Adrenal gland (tissue), 19 donors: ENCODE measurements at places on chromosomes 4 and X.
A peak's percentile ranks its signal among the peaks of the same experiment; 100 is the strongest.

DNA sequence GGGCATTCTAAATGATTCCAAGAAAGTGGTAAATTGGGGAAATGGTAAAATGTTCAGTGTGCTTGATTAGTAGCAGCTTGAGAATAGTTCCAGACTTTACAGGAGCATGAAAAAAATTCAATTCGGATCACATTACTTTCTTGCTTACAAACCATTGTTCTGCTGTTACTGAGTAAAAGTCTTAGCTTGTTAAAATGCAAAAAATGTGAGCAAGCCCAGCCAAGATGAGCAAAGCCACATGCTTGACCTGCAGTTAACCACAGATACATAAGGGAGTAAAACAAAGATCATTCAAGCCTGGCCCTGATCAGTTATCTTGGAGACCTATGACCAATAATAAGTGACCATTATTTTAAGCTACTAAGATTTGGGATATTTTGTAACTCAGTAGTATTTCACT, 562.9 kb upstream of the MAGEB2 start:
- DNase-seq, result no peak

DNA sequence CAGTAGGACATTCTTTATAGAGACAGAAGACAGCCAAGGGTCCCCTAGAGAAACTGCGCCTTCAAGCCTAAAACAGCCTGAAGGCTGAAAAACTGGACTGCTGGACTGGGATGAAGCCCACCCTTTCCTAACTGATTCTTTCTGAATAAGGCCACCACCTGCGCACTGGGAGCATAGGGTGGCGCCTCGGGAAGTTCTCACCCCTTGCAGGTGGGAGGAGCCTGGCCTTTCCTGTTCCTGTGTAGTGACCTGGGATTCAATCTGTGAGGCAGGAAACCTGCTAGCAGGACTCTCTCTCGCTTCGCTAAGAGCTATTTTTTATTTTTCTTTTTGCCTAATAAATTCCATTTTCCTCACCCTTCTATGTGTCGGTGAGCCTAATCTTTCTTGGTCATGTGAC, 61.8 kb upstream of the KLHL13 start:
- DNase-seq, result no peak

DNA sequence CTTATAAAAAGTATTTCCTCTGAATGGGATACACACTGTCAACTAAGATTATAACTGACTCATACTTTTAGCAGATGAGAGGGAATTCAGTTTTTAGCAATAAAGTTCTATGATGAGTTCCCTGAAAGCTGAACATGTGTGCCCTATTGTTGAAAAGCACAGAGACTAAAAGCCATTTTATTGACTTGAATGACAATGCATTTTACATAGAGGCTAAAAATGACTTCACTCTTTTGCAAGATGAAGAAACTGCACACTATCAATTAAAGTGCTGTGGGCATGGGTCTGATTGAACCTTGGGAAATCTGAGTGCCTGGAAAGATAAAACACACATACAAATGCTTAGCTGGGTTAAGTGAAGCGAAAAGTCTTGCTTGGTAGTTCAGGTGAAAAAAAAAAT, 633.4 kb downstream of the PDHA2 start:
- DNase-seq, result no peak

DNA sequence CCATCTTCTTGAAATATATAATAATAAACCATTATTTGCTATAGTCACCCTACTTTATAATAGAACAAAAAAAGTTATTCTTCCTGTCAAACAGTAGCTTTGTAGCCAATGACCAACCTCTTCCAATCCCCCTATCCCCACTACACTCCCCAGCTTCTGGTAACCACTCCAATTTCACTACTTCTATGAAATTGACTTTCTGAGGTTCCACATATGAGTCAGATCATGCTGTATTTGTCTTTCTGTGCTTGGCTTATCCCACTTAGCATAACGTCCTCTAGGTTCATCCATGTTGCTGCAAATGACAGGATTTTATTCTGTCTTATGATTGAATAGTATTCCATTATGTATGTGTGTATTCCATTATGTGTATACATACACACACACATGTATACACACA, 809.7 kb upstream of the NDST4 start:
- DNase-seq, result no peak

DNA sequence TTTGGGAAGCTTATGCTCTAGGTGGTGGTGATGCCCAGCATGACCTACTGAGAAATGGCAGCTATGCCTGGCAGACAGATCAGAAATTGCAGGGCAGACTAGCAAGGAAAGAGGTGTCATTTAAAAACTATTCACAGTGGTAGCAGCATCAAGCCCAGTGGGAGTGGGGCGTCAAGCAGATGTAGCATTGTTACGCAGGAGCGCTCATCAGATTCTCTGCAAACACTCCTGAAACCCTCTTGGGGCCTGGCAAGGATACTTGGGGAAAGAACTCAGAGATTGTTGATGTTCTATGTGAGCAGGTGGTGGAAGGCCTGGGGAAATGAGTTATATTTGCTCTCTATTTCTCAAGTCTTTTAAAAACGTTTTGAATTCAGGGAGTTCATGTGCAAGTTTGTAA, 437.6 kb downstream of the RAPGEF2 start:
- DNase-seq, result no peak

DNA sequence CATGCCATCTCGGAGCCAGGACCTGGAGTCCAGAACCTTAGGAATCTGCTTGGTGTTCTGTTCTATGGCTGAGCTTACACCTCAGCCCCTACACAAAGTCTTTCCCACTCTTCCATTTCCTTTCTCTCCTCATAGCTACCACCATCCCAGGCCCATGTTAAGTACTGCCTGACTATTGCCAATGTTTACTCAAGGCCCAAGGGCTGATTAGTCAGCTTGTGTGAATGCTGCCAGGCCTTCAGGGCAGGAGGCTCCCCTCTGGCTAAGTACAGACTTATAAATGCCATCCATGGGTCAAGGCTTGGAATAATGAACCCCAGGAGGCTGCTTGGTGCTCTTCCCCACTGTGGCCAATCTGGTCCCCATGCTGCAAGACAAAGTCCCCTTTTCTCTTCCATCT, 411.6 kb upstream of the MAGEB18 start:
- no peak for DNase-seq

GRCh38 chr4:153651587-153651986, 32.5 kb upstream of the TLR2 start:
- peak; percentile 71 for DNase-seq

GRCh38 chrX:44319550-44319949, 23.9 kb downstream of the EFHC2 start:
- no peak for DNase-seq

- peak; percentile 14 for DNase-seq
Measured at GRCh38 chr4:184941671-184942418, 76.4 kb upstream of the HELT start.

GRCh38 chr4:177480795-177481194, 38.6 kb upstream of the AGA start:
- DNase-seq, result no peak

DNA sequence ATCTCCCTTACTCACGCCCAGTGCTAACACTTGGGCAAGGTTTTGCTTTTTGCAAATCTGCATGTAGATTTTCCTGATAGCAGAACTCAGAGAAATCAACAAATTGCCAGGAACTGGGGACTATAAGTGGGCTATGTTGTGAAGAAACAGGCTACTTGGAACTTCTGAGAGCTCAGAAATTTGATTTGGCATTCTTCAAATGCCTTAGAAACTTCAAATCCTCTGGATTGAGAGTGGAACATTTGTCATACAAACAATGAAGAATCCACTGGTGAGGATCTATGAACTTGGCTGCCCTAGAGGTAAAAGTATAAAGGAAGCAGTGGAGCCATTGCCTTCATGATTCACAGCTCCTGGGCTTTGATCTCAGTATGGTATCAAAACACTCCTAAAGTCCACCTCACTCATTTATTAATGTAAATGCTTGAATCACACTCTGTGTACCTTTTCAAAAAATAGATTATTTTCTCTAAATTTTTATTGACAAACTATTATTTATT, 126.0 kb downstream of the GLRA3 start:
- DNase-seq, result no peak

DNA sequence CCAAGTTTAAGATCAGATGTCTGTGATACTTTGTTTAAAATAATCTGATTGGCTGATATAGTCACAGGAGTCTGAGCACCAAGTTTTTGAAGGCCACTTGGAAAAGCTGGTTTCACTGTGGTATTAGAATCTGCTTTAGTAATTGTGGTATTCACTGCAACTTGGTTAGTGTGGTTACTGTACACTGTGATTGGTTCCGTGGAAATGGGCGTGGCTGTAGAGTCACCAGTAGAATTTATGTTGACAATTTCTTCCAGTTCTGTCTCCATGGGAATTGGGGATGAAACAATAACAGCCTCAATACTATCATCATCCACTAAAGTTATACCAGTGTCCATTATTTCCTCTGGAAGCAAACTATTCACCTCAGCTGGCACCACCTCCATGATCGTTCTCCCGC, 26.2 kb downstream of the LIN54 start:
- DNase-seq, result no peak

GRCh38 chr4:27966664-27967063, 1106.0 kb downstream of the STIM2 start:
- no peak for DNase-seq

GRCh38 chrX:47148946-47149345, 3.9 kb downstream of the RBM10 start:
- peak; percentile 69 for DNase-seq

- DNase-seq, result no peak
Measured at GRCh38 chr4:185809533-185810071, 2.4 kb downstream of the SORBS2 start.

DNA sequence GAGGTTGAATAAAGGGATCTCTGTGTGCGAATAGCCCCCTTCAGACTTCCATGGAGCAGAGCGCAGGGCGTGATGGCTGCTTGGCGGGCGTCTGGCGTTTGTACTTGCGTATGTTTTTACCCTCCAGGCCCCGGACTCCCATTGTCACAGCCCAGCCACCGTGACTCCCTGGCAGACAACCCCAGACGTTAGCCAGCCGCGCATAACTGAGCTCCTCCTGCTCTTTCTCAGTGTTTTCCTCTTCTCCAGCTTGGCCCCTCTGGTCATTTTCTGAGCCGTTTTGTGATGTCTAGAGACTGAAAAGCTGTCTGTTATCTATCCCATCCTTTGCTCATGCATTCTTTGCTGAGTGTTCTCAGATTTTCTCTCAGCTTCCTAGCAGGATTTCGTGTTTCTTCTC, 54.3 kb downstream of the IGFBP7 start:
- no peak for DNase-seq

DNA sequence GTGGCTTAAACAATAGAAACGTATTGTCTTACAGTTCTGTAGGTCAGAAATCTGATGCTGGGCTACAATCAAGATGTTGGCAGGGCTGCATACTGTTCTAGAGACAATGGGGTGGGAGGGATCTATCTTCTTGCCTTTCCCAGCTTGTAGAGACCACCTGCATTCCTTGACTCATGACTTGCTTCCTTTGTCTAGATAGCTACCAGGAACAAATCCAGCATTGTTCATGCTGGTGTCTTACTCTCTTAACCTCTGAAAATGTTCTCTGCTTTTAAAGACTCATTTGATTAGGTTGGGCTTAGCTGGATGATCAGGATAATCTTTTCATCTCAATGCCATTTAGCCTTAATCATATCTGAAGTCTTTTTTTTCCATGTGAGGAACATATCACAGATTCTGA, 169.0 kb downstream of the ZNF330 start:
- DNase-seq, result no peak

- no peak for DNase-seq
Measured at GRCh38 chr4:93764639-93765246, 63.8 kb upstream of the ATOH1 start.

DNA sequence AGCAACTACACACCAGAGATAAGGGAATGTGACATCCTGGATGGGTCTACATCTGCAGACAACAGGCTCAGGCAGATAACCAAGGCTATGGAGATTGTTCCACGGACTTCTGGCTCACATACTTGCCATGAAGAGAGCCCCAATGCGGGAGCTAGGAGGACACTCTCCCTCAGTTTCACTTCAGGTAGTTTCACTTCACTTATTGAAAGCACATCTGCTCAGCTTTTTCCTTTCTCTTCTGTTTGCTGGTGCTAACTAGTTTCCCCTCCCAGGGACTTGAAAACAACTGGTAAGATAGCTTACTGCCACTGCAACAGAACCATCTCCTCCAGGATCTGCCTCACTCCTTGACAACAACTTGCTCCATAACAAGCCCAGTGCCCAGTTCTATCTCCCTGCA, 1.4 kb upstream of the CT47C1 start:
- DNase-seq, result no peak

DNA sequence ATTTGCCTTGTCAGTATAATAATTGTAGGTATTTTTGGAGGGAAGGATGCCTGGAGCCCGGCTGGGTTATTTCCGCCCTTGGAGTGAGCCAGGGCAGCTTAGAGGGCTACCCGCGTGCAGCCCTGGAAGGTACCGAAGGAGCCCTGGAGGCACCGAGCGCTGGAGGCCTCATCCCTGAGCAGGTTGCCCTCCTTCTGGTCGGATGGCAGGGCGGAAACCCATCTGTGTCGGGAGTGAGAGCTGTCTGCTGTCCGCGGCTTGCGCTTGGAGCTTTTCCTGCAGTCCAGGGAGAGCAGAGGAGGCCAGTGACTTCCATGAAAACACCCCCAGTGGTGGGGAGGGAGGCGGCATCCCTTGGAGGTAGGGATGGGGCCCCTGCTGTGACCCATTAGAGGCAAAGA, 122.1 kb downstream of the TBL1X start:
- DNase-seq, result no peak

- no peak for DNase-seq
Measured at GRCh38 chr4:147854154-147854553, 122.3 kb downstream of the ARHGAP10 start.
